ENCODE measurements at places on chromosomes 12 and 14. TPM values are rescaled to one million over a fixed set of nuclear protein-coding genes. Genes with fewer than 3 reads are reported as not detected.

CBLN3 gene
- total RNA-seq = 1.7 TPM

TAS2R8 gene
- not detected for total RNA-seq

ZNF26 gene
- 26.7 TPM for total RNA-seq

PRH2 gene
- total RNA-seq = not detected

TDRD9 gene
- 2.3 TPM for total RNA-seq

SPX gene
- 0.58 TPM for total RNA-seq

LRRIQ1 gene
- total RNA-seq = 33.2 TPM

SCFD1 gene
- total RNA-seq = 232 TPM

C12orf56 gene
- total RNA-seq = 0.12 TPM

GPR137C gene
- 0.71 TPM for total RNA-seq

ESPL1 gene
- 6.7 TPM for total RNA-seq

TAS2R7 gene
- not detected for total RNA-seq

GLIPR1L2 gene
- total RNA-seq = 3.7 TPM

PLBD1 gene
- 21.2 TPM for total RNA-seq

DTX3 gene
- 26.6 TPM for total RNA-seq

KIF5A gene
- 0.21 TPM for total RNA-seq

SLC38A6 gene
- total RNA-seq = 62.4 TPM

KLRK1 gene
- 1.6 TPM for total RNA-seq

GPX2 gene
- total RNA-seq = not detected

MMP17 gene
- 4.6 TPM for total RNA-seq

SSTR1 gene
- total RNA-seq = 7.9 TPM

KRT73 gene
- total RNA-seq = not detected

PRIMA1 gene
- 0.40 TPM for total RNA-seq

RDH12 gene
- total RNA-seq = not detected

TAS2R19 gene
- total RNA-seq = 3.2 TPM

PRB2 gene
- total RNA-seq = not detected

HSPA2 gene
- total RNA-seq = 20.5 TPM

OR6C68 gene
- total RNA-seq = not detected

KRT75 gene
- total RNA-seq = not detected

SMIM41 gene
- 2.2 TPM for total RNA-seq

ADAMTS20 gene
- total RNA-seq = not detected

MYF6 gene
- total RNA-seq = not detected

CD4 gene
- total RNA-seq = 83.7 TPM

PROX2 gene
- 0.09 TPM for total RNA-seq

PIANP gene
- total RNA-seq = 1.4 TPM

CLEC2A gene
- total RNA-seq = not detected

DLGAP5 gene
- total RNA-seq = 0.34 TPM

SLC5A8 gene
- 3.8 TPM for total RNA-seq

ERBB3 gene
- total RNA-seq = 67.9 TPM

BCL2L14 gene
- total RNA-seq = 0.95 TPM

STAC3 gene
- total RNA-seq = 1.7 TPM

ASCL1 gene
- 0.88 TPM for total RNA-seq

GPRC5A gene
- total RNA-seq = 418 TPM

DAO gene
- not detected for total RNA-seq

CARMIL3 gene
- 0.37 TPM for total RNA-seq

ERC1 gene
- 67.2 TPM for total RNA-seq

PSMA3 gene
- total RNA-seq = 64.3 TPM

POTEG gene
- total RNA-seq = not detected

AVPR1A gene
- 5.5 TPM for total RNA-seq

FAM90A1 gene
- total RNA-seq = 0.14 TPM

ALG10 gene
- total RNA-seq = 20.8 TPM

MEG3 gene
- 267 TPM for total RNA-seq

MYO1A gene
- 0.67 TPM for total RNA-seq

RPS29 gene
- total RNA-seq = 1,209 TPM

Measured in lung (tissue), 17 donors.